Stimulated activated CD8-positive, alpha-beta memory T cell treated with anti-CD3 and anti-CD28 coated beads, Interleukin-2, amount 100 ng/mL, for 1 hour (primary cell): ENCODE measurements at places on chromosomes 5 and 9.

GRCh38 chr5:148393390-148393741 is 9.6 kb downstream of the FBXO38 start:
- no peak for DNase-seq

DNA sequence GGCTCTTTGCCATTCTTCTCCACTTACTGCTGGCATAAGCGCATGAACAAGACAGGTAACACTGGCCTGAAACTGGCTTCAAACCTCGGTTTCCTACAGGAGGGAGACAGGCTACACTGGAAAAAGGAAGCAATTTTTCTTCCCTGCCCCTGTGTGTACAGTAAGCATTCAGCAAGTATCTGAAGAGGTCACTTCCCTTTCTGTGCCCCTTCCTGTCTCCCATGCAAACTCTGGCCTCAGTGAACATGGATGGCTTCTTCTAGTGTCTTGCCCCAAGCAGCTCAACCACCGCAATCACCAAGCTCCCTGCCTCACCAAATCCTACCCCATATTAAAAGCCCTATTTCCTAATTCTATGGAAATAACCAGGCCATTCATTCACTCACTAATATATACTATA is 42.4 kb downstream of the SERINC5 start:
- no peak for DNase-seq

- no peak for DNase-seq
These were observed 30.7 kb downstream of the AP3S1 start for GRCh38 chr5:115872447-115872846.

GRCh38 chr9:87554171-87554910 is 56.7 kb downstream of the DAPK1 start:
- no peak for DNase-seq

DNA sequence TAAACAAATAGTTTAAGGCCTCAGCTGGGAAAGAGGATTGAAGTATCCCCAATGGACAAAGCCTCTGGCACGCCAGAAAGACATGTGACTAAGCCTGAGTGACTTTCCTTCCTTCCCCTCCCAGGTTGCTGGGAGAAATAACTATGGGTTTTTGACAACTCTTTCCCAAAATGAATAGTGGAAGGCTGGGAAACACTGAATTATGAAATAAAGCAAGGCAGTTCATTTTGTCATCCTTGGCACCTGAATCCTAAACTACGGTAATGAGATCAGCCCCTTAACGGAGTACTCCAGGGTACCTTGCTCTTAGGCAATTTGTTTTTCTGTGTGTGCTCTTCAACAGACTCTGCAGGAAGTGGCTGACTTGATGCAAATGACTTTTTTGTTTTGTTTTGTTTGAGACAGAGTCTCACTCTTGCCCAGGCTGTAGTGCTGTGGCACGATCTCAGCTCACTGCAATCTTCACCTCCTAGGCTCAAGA is 75.2 kb downstream of the LMNB1 start:
- no peak for DNase-seq

GRCh38 chr9:100063185-100063584 is 35.6 kb downstream of the ERP44 start:
- no peak for DNase-seq

DNA sequence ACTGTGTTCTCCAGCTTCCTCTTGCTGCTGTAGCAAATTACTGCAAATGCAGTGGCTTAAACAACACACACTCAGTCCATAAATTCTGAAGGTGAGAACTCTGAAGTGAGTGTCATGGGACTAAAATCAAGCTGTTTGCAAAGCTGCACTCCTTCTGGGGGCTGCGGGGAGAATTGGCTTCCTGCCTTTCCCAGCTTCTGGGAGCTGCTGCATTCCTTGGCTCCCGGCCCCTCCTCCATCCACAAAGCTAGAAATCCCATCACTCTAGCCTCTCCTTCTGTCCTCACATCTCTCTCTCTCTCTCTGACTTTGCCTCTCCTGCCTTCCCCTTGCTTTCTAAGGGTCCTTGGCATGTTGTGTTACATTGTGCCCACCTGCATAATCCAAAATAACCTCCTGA is 14.2 kb upstream of the MED10 start:
- DNase-seq: no peak

GRCh38 chr9:6924149-6924548 is 166.4 kb downstream of the KDM4C start:
- DNase-seq: no peak

GRCh38 chr5:43000111-43000840 is 39.8 kb downstream of the ANXA2R start:
- no peak for DNase-seq

GRCh38 chr5:166909040-166909439 is 1382.4 kb upstream of the WWC1 start:
- DNase-seq: no peak

GRCh38 chr9:127291246-127291778 is 26.7 kb downstream of the GARNL3 start:
- no peak for DNase-seq

- DNase-seq: no peak
These were observed 70.5 kb upstream of the HMHB1 start for GRCh38 chr5:143741421-143741820.

DNA sequence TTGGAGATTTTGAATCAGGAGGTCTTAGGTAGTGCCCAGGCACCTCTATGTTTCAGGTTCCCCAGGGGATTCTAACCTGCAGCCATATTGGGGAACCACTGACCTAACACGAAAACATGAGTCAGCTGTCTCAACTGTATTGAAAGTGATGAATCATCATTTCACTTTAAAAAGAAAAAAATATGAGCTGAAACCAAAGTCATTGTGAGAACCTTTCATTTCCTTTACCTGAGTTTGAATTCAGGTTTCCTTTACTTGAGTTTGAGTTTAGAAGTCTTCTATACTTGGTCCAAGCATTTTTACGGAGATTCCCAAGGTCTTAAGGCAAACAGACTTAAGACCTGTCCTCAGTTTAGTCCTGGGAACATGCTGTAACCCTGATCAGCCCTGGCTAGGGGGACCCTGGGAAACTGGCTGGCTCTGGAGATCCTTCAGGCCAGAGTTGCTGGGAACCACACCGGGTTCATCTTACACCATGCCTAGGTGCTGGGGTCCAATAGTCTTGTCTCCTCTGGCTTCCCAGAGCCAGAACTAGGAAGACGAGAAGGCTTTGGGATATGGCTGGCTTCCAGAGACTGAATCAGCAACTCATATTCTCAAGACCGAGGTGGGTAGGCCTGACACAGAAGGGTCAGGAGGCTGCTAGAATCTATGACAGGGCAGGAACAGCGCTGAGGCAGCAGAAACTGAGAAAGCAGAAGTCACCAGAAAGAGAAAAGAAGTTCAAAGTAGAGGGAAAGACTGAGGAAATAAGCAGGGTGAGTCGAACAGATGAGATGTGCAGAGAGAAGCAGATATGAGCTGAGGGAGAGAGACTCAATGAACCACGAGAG is 16.4 kb upstream of the PDCD1LG2 start:
- no peak for DNase-seq

GRCh38 chr9:113205861-113206260 is 15.2 kb downstream of the FKBP15 start:
- DNase-seq: no peak

GRCh38 chr5:123116058-123116457 is 27.0 kb downstream of the PRDM6 start:
- DNase-seq: no peak

GRCh38 chr5:1516615-1517601 is 6.9 kb downstream of the LPCAT1 start:
- no peak for DNase-seq

DNA sequence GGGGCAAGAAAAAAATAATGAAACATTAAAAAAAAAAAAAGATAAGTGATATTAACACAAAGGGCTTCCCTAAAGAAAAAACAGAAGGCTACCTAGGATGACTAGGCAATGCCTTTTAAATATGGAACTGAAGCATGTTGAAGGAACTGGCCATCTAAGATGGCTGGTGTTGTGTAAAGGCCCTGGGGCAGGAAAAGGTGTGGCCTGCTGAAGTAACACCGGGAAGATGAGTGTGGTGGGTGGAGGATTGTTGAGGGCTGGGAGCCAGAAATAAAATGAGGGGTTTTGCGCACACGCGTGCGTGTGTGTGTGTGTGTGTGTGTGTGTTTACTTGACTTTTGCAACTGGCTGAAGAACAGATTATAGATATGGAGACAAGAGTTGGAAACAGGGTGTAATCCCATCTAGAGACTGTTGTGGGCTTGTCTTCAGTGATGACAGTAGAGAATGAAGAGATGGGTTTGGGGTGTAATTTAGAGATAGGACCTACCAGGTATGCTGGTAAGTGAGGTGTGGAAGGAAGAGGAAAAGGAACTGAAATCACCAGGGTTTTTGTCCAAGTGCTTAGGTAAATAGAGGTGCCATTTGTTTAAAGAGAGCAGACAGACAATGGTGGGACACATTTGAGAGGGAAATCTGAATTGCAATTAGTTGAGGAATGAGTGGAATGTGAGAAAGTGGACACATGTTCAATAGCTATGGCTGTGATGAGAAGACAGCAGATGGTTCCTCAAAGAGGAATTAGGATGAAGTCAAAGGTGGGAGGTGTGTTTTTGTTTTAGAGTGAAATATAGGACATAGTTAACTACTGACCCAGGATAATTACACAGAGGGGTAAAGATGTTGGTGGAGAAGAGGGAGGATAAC is 33.9 kb downstream of the RAD23B start:
- DNase-seq: no peak

DNA sequence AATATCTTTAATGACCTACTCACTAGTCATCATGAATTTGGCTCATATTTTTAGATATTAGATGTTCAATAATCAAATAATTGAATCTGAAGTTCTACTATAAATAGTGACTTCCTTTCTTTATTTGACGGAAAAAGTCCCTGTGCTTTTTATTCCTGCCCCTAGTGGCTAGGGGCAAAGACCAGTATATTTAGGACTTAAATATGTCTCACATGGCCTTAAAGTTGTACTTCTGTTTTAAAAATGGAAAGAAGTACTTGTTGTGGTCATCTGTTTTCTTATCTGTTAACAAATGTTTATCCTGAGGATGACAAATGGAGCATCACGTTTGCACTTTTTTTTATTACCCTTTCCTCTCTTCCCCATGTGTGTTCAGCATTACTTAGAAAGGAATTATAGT is 89.2 kb upstream of the GRHPR start:
- no peak for DNase-seq

- DNase-seq: no peak
These were observed 4.9 kb upstream of the NR5A1 start for GRCh38 chr9:124511891-124512805.

DNA sequence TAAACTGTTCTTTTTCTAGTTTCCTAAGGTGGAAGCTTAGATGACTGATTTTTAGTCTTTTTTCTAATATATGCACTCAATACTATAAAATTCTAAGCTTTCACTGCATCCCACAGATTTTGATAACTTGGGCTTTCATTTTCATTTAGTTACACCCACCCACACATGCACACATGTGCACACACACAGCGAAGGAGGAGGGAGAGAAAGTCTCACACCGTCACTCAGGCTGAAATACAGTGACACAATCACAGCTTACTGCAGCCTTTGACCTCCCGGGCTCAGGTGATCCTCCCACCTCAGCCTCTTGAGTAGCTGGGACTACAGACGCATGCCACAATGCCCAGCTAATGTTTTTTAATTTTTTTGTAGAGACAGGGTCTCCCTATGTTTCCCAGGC is 96.5 kb downstream of the SMIM23 start:
- DNase-seq: no peak

GRCh38 chr5:170783498-170784247 is at the start of gene GABRP:
GABRP (plus strand) TSS chr5:170783725; CDS start chr5:170788616, 4,891 bp downstream.
- no peak for DNase-seq

DNA sequence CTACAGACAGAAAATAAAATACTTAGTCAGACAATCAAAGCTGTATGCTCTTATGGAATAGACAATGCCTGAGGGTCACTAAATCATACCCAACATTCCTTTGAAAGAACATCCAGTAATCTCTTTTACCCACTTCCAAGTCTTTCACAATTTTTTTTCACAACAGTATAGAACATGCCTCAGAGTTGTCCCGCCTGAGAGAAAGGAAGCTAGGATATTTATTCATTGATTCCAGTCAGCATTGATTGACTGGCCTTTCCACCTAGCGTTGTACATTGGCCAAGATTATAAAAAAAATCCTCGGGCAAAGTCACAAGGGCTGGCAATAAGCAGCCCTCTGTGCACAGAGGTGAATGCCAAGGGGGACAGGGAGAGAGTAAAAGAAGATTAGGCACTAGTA is 318.1 kb upstream of the PIK3R1 start:
- DNase-seq: no peak

DNA sequence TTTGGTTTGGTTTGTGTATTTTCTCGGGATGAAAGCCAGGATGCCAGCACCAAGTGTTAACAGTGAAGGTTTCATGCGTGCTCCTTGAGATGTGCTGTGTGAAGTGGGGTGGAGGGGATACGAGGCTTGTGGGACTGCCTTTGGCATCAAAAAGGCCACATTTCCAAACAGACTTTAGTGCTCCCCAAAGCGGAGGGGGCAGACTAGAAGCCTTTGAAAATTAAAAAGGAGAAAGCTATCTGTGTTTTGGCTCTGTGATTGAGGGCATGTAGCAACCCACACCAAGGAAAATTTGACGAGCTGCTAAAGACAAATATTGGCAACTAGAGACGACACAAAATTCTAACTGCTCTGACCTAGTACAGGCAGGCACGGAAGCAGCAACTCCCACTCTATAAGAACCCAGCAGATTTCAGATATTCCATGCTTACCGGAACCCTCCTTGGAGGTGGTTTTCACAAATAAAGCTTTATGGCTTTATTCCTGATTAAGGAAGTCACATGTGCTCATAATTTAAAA is 154.5 kb downstream of the ARSB start:
- no peak for DNase-seq

GRCh38 chr5:72093217-72093616 is 14.1 kb upstream of the MAP1B start:
- no peak for DNase-seq

- no peak for DNase-seq
These were observed 2.8 kb downstream of the GM2A start for GRCh38 chr5:151255621-151256286.

DNA sequence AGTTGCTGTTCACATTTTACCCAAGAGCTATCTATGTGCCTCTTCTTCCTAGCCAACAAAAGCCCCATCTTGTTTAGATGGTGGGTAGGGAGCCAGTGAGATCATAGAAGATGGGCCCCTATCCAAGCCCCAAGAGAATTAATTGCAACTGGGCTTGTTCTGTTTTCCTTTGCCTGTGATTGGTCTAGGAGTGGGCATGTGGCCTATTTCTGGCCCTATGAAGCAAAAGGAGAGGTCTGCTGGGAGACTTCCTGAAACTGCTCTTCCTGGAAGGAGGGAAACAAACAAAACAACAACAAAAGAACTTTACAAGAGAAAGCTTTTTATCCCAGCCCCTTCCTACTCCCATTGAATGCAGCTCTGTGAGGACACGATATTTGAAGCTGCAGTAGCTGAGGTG is 32.5 kb upstream of the ALDOB start:
- no peak for DNase-seq

- no peak for DNase-seq
These were observed 60.5 kb upstream of the C9orf72 start for GRCh38 chr9:27633764-27634163.
